Fibroblast of gingiva (primary cell): ENCODE measurements at places on chromosomes 2 and 18.

DNA sequence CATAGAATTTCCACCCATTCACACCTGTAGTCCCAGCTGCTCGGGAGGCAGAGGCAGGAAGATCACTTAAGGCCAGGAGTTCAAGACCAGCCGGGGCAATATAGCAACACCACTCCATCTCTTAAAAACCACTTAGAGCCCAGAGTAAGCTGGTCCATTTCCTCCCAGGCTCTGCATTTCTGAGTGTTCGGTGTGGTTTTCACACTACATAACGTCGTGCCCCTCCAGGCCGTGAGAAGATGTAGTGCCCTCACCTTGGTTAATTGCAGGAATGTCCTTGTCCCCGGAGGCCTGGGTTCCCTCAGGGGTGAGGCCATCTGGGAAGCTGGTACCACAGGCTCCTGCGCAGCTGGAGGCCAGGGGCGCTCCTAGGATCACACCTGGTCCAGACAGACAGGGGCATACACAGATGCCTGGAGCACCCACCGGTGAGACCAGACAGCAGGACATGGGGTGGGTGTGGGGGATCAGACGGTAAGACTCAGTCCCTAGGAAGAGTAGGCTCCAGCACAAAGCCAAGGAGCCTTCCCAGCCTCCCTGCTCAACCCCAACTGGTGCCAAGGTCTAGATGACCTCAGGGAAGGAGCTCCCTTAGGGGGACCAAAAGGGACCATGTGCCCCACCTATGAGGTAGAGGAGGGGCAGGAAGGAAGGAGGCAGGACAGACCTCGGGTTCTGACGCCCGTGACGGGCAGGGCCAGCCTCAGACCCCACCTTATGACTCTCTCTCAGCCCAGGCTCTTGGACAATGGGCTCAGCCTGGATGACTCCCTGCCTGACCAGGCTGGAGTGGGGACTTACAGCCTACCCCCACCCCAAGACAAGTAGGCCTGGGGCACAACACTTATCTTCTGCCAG lies 752 bp downstream of the ASTL start:
- DNase-seq: no peak

- DNase-seq: no peak
Measured at GRCh38 chr2:231395188-231396057, at the start of gene B3GNT7. Gene B3GNT7 (plus strand): TSS chr2:231395710. CDS start chr2:231395804, 94 bp downstream.

- peak; percentile 25 for DNase-seq
Measured at GRCh38 chr2:136117391-136117841, 533 bp downstream of the CXCR4 start.

DNA sequence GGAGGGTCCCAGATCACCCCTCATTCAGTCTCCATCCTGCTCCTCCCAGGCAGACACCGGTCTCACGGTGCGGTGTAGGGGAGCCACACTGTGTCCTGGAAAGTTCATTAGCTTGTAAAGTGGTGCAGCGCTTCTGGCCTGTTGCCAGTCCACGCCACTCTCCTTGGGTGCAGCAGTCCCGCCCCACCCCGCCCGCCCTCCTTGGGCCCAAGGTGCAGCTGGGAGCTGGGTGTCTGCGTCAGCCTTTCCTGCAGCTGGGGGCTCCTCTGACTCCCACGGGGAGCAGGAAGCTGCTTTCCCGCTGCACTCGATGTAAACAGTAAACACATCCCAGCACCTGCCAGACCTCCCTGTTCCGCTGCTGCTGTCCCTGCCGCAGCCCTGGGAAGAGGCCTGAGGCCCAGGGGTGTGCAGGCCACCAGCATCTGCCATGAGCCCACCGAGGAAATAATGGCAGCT lies 53.8 kb upstream of the ASB18 start:
- no peak for DNase-seq

DNA sequence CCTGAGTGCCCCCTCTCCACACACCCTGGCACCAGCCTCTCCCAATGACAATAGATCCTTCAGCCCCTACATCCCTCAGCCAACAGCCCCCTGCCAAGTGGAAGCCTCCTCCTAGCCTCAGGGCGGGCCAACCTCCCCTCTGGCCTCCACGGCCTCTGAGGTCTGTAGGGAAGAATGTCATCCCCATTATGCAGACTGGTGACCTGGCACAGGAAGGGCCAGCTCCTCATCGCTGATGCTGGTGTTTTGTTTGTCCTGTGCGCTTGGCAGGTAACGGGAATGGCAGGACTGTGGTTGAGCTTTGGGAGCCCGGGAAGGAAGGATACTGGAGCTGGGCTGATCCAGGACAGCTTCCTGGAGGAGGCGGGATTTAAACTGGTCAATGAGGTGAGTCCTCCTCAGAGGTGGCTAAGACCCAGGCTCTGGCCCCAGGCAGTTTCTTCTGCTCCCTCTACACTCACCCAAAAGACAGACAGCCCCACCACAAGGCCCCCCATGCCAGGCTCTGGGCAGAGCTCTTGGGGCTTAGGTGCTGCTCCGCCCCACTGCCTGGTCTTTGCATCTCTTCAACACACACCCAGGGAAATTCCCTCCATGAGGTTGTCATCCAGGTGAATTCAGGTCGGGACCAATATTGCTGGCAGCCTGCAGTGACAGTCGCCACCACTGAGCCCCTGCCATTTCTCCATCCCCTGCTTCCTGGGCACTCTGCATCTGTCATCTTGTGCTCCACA lies 75.2 kb upstream of the SMAD7 start:
- no peak for DNase-seq

DNA sequence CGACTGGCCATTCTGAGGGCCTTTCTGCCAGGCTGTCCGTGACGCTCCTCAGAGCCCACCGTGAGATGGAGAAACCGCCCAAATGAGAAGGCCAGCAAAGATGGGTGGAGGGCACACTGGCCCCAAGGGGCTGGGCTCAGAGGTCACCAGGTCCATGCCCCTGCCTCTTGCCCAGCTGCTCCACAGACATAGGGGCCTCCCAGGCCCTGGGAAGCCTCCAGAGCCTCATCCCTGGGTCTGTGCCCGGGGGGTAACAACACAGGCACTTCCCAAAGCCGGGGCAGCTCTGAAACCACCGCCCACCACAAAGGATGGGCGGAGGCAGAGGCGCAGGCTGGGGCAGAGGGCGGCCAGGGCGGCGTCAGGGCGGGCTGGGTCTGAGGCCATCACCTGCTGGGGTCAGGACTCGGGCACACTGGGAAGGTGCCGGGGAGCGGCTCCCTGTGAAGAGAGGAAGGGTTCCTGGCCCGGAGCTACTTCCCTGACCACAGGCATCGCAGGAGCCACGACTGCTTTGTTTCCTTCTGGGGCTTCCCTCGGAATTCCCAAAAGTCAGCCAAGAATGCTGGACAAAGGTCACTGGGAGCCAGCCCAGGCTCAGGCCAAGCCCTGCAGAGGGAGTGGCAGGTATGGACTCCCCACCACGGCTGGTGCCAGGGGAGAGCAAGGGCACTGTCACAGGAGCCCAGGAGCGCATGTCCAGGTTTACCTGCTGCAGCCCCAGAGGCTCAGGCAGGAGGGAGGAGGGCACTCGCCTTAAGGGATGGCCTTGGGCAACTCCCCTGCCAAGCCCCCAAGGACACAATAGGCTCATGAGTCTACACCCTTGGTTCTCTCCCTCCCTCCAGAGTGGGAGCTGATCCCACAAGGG lies 9.4 kb downstream of the CYP26B1 start:
- no peak for DNase-seq

DNA sequence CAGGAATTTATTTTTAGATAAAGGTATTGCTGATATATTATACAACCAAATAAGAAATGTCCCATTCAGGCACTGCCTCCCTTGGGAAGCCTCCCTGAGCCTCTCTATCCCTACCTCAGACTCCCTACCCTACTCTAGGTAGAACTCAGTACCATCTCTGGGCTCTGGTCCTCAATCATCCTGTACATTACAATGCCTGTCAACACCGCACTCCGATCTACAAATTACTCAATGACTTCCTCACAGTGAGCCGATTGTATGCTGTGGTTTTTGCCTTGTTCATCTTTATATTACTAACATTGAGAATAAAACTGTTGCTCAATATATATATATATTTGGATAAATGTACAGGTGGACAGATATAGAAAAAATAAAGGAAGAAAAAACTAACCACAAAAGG lies 207.5 kb downstream of the STK39 start:
- DNase-seq: no peak
